ENCODE measurements at places on chromosomes 7 and 10. TPM values are rescaled to one million over a fixed set of nuclear protein-coding genes. Genes with fewer than 3 reads are reported as not detected.

Gene CABCOCO1
- total RNA-seq = 2.0 TPM

Gene CDHR3
- 21.7 TPM for total RNA-seq

Gene EPHB6
- total RNA-seq = 11.7 TPM

Gene LRRN3
- 108 TPM for total RNA-seq

Gene HYAL4
- not detected for total RNA-seq

Gene GSDME
- 31.3 TPM for total RNA-seq

Gene C10orf67
- total RNA-seq = 0.54 TPM

Gene SPDYE5
- not detected for total RNA-seq

Gene AP1S1
- total RNA-seq = 61.0 TPM

Gene CFTR
- 5.3 TPM for total RNA-seq

Measured in cerebellum (tissue), 4 donors.